ENCODE measurements at places on chromosomes 2 and 18.

DNA sequence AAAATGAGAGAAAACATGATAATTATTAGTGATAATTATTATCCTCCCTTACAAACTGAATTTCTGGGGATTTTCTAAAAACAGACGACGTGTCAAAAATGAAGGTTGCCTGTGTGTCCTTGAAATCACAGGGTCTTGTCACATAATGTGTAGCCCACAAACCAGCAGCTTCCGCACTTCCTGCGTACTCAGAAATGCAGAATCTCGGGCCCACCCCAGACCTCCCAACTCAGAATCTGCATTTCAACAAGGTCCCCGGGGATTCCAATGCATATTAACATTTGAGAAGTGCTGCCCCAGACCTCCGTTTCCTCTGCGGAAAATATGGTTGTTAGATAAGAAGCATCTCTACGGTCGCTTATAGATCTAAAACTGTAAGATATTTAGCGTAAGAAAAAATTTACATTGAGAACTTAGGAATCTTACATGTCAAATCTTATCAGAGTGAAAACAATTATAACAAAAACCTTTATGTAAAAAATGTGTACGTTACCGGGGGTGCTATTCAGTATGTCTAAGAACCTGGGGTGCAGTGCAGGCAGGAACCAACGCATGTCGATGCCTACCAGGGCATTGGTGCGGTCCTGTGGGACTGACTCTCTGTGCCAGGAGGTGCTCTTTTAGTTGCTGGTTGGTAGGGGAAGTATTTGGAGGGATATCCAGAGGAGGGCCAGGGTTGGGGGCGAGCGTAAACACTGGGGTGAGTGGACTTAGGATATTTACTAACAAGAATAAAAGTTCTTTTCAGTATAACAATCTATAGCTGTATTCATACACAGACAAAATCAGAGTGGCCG, 15.2 kb downstream of the CDKL4 start:
- DNase-seq = no peak

GRCh38 chr2:161905389-161906046, 168.5 kb downstream of the DPP4 start:
- peak; percentile 39 for DNase-seq

GRCh38 chr18:22699629-22700028, 233.5 kb upstream of the RBBP8 start:
- DNase-seq = no peak

- DNase-seq = no peak
Measured at GRCh38 chr2:36408198-36408703, 52.7 kb downstream of the CRIM1 start.

- no peak for DNase-seq
Measured at GRCh38 chr2:63189026-63189425, 138.4 kb downstream of the OTX1 start.

GRCh38 chr2:186129767-186130581, 356.1 kb upstream of the ZC3H15 start:
- no peak for DNase-seq

DNA sequence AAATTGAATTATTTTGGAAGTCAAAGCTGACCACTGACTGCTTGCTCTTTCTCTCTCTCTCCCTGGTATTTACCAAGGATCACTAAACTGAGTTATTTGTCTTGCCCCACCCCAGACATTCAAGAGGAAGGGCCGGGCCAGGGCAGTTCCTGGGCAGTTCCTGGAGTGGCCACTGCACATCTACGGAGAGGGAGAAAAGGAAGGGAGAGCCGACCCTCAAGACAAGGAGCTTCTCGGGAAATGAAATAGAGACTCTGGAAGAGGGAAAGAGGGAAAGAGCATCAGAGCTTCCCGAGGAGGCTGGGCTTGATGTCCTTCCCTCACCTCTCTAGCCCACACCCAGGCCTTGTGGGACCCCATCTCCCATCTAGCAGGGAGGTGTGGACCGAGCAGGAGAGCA, 83.1 kb downstream of the SEPTIN10 start:
- DNase-seq = no peak

GRCh38 chr2:240627736-240628506, 2.6 kb downstream of the GPR35 start:
- no peak for DNase-seq
